ENCODE measurements at places on chromosomes 7 and 10. TPM values are rescaled to one million over a fixed set of nuclear protein-coding genes. Genes with fewer than 3 reads are reported as not detected.

DNA sequence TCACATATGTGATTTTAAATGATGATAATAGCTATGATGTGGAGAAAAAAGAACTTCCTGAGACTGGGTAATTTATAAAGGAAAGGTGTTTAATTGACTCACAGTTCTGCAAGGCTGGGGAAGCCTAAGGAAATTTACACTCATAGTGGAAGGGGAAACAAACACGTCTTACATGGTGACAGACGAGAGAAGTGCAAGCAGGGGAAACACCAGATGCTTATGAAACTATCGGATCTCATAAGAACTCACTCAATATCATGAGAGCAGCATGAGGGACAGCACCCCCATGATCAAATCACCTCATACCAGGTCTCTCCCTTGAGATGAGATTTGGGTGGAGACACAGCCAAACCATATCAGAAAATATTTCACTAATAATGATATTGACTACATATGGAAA is 4.1 kb upstream of the LIPN start:
- no peak for DNase-seq

Gene UNCX
- not detected for total RNA-seq

Gene SFR1
- 6.0 TPM for total RNA-seq

- no peak for DNase-seq
These were observed 11.8 kb downstream of the EMX2 start for GRCh38 chr10:117554241-117554814.

DNA sequence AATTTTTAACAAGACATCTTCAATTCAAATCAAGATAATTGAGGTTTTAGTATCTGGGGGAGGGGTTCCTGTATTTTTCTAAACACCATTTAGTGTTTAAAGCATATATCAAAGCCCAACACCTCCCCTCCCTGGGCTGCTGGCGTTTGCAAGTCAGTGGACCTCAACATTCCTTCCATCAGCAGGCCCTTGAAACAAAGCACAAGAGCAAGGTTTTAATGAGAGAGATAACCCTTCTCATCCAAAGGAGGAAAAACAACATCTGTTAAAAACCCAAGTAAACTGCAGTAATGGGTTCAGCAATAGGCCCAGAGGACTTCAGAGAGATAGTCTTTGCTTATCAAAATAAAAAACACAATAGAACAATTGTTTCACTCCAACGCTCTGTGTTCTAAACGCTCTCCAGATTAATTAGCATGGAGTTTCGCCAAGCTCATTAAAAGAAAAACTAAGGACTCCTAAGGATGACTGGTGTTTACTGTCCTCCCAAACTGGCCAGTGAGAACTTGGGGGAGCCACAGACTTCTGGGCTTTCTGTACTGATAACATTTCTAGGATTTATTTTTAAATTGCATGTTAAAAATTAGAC is 2.5 kb downstream of the JCAD start:
- DNase-seq: no peak

Gene SLC29A4
- 4.3 TPM for total RNA-seq

GRCh38 chr10:108561649-108562048 is 1361.7 kb downstream of the XPNPEP1 start:
- no peak for DNase-seq

Gene SYT15B
- 1.9 TPM for total RNA-seq

- no peak for DNase-seq
These were observed 477 bp upstream of the FBXW4 start for GRCh38 chr10:101695404-101695890.

Gene COL1A2
- total RNA-seq: 67.0 TPM

DNA sequence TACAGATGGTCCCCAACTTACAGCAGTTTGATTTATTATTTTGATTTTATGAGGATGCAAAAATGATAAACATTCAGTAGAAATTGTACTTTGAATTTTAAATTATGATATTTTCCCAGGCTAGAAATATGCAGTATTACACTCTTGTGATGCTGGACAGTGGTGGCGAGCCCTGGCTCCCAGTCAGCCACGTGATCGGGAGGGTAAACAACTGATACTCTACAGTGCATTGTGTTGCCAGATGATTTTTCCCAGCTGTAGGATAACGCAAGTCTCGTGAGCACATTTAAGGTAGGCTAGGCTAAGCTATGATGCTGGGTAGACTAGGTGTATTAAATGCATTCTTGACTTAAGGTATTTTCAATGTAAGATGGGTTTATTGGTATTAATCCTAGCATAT is 865.2 kb downstream of the SORCS3 start:
- no peak for DNase-seq

DNA sequence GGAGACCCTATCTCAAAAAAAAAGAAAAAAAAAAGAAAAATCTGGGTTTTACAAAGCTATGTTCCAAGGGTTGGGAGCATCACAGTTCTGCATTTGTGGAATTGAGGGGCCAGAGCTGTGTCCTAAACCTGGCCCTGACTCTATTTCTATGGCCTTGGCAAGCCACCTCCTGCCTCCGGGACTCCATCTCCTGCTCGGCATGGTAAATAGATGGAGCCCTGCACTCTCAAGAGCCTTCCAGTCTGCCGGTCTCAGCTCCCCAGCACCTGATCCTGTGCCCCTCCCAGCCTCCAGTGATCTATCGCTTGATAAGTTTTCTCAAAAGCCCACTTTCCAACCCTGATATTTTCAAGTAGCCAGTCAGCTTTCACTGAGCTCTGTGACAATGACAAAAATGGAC is 43.0 kb downstream of the KCNH2 start:
- DNase-seq: no peak

Gene AGR3
- not detected for total RNA-seq

- no peak for DNase-seq
These were observed 120.6 kb downstream of the BAMBI start for GRCh38 chr10:28797904-28798371.

GRCh38 chr10:47009215-47009838 is 98.1 kb downstream of the PTPN20 start:
- peak; percentile 54 for DNase-seq

DNA sequence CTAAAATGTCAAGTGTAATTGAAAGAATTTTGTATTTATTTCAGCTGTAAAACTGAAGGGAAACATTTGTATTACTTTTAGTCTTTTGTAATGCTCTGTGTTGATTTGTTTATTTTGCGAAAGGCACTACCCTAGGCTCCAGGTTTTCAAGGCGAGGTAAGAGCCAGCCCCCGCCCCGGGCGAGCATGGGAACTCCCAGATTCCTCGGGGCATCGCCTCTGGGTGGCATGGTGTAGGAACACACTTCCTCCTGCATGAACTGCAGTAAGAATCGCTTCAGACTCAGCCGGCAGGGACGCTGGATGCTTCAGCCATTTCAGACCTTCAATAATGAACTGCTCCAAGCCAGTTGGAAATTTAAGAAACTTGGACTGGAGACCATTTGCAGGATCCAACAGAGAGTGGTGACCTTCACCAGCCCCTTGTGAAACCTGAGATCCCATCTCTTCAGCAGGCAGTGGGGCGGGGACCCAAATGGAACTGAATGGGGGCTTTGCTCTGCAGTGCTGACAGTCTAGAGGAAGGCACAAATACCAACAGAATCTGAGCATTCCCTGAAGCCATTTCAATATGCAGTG is 544.3 kb upstream of the MGMT start:
- DNase-seq: no peak
